ENCODE measurements at places on chromosomes 6 and 20.

DNA sequence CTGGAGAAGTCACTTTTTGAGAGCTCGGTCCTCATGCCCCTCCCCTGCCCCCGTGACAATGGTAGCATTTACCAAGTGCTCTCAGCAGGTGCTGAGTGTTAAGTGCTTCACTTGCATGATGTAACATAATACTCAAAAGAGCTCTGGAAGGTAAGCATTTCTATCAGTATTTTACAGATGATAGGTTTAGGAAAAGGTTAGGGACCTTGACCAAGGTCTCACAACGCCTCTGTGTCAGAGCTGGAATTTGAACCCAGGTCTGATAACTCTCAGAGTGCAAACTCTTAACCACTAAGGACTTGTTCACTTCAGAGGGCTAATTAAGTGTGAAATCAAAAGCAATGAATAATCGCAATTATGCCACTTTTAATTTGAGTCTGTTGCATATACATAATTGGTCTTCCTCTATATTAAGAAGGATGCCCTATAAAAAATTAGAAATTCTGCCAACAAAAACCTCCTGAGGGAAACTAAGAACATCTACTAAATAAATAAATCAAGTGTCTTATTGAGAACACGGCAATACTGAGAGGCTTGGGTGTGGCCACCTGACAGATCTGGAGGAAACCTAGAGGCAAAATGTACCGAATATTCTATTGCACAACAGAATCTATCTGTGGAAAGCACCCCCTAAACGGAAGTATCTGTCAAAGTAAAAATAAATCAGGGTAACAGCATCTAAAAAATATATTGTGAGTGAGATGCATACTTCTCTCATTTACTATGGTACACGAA is 109.8 kb downstream of the BACH2 start:
- ATAC-seq = no peak

- ATAC-seq = no peak
These were observed 346.6 kb downstream of the C6orf118 start for GRCh38 chr6:164962805-164963204.

DNA sequence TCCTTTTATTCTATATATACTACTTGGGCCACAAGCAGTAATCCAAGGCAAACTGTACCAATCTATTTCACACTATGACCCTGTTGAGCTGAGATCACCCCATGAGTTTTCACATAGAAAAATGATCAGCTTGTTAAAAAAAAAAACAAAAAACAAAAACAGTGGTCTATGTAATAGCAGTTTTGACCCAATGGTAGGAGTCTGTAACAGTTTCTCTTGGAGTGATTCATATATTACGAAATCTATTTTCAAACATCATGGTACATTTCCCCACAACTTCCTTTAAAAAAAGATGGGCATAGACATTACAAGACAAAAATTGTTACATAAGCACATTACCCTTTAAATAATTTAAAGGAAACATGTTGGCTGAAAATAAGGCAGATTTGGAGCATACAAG is 78.1 kb downstream of the PRSS35 start:
- no peak for ATAC-seq

DNA sequence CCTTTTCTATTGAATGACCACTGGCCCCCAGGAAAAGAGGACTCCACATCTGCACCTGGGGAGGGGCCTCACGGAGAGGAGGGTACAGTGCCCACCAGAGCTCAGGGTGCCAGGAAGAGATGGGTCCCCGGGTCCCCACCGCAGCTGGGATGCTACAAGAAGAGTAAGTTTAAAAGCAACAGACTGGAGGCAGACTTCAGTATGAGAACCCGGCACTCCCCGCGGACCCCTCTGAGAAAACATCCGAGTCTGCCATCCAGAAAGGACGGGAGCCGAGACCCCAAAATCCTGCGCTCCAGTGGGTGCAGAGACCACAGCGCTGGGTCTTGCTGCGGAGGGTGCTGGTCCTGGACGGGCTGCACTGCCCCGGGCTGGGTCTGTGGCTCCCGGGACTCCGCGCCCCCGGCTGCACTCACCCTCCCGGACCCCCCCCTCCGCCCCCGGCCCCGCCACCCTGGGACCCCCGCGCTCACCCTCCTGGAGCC is 350 bp downstream of the HELZ2 start:
- ATAC-seq = peak; percentile 32

DNA sequence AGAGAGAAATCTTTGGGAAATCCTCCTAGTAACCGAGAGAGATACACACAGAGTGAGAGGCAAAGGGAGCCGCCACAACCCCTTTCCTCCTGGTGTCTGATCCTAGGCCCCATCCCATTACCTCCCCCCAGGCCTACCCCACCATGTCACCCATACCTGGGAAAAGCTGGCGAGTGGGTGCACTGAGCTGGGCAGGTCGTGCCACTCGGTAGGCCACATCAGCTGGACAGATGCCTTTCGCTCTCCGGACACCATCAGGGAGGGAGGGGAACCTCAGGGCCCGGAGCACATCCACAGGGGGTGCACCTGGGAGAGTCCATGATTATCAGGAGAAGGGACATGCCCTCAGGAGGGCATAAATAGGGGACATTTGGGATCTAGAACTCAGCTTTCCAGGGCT is 3.1 kb downstream of the COL11A2 start:
- ATAC-seq = no peak

DNA sequence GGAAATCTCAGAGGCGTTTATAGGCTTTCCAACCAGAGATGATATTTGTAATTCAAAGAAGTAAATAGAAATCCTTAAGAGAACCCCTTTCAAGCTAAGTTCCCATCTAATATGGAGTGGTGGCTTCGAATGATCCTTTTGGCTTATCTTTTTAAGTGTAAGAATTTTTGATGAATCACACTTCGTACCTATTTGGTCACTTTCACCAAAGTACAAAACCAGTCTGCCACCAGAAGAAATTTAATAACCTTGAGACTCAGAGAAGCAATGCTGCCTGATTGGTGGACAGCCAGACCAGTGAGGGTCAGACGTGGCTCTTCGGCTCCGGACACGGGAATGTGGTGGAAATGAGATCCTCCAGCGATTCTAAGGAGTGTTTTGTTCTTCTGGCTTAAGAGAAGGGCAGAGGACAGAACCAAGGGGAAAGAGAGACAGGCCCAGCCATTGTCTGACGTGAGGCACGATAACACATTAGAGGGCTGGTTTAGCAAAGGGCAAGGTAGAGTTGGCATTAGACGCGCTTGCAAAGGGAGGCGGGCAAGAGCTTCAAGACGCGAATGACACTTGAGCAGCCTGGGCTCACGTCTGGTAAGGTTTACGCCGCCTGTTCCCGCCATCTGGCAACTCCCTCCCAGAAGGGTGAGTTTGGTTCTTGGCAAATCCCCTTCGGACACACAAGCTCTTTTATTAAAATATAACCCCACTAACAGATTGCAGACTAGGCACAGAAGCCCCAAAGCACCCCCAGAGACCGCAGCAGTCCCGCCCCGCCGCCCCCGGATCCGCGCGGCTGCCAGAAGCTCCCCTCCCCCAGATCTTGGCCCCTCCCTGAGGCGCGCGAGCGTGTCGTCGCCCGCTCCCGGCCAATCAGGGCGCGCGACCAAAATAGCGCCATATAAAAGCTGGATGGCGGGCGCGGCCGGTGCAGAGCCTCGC is 50.0 kb upstream of the EZR start:
- ATAC-seq = peak; percentile 49

DNA sequence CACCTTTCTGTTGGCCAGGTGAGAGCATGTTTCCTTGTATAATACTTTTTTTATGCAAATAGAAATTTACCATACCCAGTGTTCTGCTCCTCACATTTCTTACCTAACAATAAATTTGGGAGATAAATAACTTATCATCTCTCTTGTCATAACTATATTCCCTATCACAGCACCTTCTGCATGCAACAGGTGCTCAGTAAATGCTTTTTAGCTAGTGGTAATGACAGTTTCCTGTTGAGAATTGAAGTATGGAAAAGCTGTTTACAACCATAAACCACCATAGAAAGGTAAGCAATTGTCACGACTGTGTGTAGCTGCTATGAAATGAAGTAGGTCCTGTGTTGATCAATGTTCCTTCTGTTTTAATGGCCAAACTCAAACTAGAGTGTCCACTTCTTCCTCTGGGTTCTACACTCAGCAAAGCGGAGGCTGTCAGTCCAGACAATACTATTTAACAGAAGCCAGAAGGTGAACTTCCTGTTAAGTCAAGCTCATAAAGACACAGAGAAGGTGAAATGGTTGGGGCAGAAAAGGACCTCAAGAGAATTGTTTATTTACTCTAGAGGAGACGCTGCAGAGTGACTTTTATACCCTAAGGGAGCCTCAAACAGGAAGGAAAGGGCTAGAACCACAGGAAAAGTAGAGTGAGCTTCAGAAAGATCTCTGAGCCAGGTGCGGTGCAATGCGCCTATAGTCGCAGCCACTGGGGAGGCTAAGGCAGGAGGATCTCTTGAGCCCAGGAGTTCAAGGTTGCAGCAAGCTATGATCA is 84.0 kb upstream of the SLC22A16 start:
- ATAC-seq = peak; percentile 55

DNA sequence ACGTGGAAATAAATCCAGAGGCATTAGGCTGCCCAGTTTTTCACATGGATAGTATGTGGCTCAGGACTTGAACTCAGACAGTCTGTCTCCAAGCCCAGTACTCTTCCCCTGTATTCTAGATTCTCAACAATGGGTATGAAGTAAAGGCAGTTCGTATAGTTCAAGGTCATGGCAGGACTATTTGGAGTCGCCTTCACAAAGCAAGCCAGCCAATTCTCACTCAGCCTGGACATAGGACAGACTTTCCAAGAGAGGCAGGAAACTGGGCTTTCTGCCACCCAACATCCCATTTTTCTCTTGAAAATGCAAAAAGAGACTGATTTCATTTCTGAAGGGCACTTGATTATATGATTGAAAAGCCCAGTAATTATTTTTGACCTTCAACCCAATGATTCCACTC is 111.0 kb downstream of the EDN1 start:
- no peak for ATAC-seq

- ATAC-seq = no peak
These were observed 43.9 kb downstream of the SPATA2 start for GRCh38 chr20:49871391-49871948.

GRCh38 chr6:134453792-134454510 is 136.0 kb upstream of the SGK1 start:
- ATAC-seq = no peak
